ENCODE measurements at places on chromosomes 2 and 18.

DNA sequence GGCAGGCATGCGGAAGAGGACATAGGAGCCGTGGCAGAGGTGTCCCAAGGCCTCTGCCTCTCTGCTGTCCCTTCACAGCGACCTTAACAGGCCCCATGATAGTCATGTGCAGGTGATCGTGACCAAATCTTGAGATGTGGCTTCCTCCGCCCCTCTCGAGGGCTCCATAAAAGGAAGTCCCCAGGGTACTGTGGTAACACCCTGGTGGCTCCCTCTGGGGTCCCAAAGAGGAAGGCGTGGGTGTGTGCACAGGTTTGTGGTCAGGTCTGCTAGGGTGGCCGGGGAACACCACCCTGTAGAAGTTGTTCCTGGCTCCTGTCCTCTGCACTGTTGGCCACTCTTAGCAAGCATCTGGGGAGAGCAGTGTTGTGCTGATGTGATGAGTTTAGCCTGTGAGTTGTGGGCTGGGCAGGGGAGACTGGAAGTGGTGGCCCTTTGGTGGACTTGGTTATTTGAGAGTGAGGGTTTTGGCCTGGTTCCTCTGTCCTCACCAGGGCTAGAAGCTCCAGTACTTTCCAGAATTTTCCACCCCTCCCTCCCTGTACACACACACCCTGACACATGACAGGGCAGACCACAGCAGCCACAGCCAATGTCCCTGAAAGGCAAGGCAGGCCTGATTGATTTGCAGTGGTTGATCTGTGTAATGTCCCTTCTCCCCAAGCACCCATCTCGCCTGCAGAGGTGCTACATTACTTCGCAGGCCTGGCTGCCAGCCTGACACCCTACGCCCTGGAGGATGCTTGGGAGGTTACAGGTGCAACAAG, 68.9 kb upstream of the BOD1L2 start:
- DNase-seq = no peak

DNA sequence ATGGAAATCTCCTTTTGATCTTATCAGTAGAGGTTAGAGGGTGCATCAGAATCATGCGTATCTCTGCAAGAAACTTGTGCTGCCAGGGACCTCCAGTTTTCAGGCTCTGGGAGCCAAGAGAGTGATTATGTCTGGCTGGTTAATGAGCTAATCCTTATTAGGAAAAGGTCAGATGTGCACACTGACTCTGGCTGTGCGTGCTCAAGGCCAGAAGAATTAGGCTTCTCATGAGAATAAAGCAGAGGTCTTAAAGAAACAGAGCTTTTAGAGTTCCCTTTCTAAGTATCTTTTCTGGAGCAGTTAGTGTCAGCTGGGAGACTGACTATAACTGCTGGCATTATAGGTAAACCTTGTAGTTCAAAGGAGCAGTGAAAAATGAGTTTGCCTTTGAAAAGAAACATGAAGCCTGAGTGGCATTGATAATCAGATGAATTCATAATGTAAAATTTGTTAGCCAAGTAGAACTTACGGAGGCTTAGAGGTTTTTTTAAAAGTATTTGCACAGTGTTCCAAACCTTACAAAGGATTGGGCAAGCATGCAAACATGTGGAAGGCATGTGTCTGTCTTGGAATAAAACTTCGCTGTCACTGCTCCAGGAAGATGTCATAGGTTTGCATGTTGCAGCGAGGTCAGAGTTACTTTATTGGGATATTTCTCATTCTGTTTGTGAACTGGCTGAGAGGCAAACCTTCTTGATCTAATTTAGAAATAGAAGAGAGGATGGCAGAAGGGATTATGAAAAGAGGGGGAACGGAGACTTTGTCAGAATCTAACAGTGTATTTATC, 151.7 kb downstream of the ARHGAP28 start:
- peak; percentile 73 for DNase-seq

GRCh38 chr2:234333168-234334130, 163.4 kb downstream of the ARL4C start:
- DNase-seq = no peak

GRCh38 chr2:67142741-67143140, 254.4 kb upstream of the ETAA1 start:
- DNase-seq = no peak

DNA sequence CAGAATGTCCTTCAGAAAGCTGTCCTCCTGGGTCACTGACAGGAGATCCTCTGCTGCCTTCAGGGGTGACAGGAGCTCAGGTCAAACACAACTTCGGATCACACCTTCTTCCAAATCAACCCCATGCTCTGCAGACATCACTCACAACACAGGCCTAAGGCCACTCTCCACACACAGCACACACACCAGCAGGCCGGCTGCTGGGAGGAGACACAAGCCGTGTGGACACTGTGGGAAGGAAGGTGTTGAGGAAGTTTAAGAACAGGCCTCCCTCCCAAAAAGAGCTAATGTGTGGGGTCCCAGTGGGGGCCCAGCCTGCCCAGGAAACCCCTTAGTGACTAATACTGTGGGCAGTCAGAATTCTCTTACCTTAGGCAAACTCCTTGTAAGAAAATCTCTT, 290.3 kb upstream of the ID2 start:
- no peak for DNase-seq

DNA sequence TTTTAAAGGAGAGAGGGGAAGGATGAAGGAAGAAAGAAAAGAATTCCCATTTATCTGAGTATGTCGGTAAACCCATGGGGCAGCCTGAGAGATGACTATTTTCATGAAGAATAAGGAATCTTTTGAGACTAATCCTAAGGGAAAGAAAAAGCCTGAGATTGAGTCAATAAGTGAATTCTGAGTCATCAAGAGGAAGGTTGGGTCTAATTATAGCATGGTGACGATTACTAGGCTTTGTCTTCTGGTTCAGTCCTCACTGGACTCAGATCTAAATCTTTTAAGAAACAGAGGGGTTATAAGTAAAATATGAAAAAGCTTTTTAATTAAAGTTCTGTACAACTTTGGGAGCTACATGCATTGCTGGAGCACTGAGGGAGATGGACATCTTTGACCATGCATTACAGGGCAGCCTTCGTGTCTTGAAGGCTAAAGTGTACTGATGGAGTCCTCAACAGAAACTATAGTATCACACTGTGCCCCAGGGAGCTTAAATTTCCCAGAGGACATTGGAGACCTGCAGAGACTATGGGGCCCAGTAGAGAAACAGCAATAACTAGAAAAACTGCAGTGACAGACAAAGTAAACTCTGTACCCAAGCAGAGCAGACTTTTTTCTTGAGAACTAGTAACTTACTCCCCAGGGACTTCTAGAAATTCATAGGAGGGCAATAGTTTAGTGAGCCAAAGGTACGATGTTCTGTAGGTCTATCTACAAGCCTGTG, 260.9 kb downstream of the RAD51AP2 start:
- no peak for DNase-seq

DNA sequence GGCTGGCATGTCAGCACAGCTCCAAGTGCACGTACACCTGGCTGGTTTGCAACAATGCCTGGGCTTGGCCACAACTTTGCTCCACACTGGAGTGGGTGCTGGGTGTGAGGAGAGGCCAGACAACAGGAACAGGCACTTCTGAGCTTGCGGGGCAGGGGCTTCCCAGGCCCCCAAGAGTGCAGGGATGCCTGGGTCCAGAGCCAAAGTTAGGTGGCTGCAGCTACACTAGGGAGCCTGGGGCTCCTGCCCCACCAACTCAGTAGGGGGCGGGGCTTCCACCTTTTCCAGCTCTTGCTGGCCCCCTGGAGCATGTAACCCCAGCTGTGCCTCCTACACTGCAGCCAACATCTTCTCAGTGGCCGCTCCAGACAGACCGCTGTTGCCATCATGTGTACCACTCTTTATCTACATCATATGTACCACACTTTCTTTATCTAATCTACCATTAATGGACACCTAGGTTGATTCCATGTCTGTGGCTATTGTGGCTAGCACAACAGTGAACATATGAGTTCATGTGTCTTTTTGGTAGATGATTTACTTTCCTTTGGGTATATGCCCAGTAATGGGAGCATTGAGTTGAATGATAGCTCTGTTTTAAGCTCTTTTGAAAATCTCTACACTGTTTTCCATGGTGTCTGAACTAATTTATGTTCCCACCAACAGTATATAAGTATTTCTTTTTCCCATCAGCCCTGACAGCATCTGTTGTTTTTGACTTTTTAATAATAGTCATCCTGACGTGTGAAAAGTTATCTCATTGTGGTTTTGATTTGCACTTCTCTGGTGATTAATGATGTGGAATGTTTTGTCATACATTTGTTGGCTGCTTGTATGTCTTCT, 87.9 kb downstream of the ZNF804A start:
- DNase-seq = no peak

DNA sequence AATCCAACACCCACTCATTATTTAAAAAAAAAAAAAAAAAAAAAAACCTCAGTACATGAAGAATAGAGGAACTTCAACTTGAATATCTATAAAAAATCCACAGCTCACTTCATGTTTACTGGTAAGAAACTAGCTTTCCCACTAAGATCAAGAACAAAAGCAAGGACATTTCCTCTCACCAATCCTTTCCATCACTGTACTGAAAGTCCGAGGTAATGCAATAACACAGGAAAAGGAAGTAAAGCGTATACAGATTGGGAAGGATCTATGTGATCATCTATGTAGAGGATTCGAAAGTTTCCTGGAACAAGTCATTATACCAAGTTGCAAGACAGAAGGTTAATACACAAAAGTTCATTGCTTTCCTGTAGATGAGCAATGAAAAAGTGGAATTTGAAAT, 63.2 kb downstream of the ROCK2 start:
- no peak for DNase-seq

- no peak for DNase-seq
Measured at GRCh38 chr2:176892676-176893226, 319.8 kb upstream of the HNRNPA3 start.

All from tongue (tissue), 3 donors.